ENCODE measurements at places on chromosomes 2 and 18. TPM values are rescaled to one million over a fixed set of nuclear protein-coding genes. Genes with fewer than 3 reads are reported as not detected.

DNA sequence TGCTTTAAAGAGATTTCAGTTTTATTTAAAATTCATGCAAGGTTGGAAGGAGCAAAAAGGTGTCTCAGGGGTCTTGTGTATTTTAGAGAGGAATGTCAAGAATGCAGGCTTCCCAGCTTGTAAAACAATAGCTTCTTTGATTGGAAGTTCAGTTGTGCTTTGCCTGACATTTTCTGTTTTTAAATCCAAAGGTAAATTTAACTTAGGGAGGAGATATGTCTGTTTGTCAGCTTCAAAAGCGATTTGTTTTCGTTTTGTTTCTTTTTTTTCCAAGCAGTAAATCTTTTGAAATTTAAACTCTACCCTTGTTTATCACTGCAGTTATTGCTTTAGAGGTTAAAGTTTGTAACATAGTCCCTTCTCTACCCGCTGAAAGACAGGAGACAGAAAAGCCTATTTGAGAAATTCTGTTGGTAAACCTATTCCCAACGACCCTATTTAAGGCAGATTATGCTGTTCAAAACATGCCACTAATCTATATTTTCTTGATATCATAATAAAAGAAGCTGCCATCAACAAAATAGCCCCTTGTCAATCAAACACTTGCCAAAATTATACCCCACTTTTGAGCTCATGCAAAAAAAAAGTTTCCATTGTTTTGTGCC is 639.6 kb downstream of the IRS1 start:
- H3K27me3 ChIP-seq, result no peaks in the 10 kb centered on the region
- H3K36me3 ChIP-seq, result no peaks in the 10 kb centered on the region
- no peak for DNase-seq
- H3K27ac ChIP-seq, result peak overlapping the region; percentile 72
- peak overlapping the region; percentile 36 for H3K4me3 ChIP-seq
- peaks cover 27% of the 10 kb centered on the region for H3K4me1 ChIP-seq

DNA sequence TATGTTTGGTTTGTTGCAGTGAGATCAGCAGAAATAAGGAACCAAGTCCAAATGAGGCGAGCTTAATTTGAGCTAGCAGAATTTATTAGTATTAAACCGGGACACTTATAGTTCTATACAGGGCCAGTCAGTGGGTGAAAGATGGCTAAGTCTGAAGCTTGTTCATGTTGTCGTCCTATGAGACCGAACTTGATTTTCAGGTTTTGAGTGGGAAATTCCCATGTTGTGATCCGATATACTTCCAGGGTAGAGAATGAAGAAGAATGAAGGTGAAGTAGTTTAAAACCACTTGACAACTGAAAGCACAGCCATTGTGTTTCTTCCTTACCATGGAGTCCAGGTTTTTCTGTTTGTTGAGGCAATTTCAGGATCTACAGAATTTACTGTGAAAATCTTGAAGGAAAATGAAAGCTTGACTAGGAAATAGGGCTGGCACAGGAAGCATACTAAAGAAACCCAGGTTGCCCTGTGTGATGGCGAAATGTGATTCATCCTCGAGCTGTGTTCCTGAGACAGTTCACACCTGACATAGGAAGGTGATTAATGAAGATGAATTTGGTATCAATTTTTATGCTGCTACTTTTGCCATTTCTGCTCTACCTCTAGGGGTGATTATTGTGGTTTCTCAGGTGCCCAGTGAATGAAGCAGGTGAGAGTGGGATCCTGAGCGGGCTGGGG is 37.6 kb upstream of the MGAT5 start:
- H3K4me1 ChIP-seq, result peaks cover 63% of the 10 kb centered on the region
- H3K4me3 ChIP-seq, result peak overlapping the region; percentile 33
- peak; percentile 58 for DNase-seq
- H3K27me3 ChIP-seq, result no peaks in the 10 kb centered on the region

DNA sequence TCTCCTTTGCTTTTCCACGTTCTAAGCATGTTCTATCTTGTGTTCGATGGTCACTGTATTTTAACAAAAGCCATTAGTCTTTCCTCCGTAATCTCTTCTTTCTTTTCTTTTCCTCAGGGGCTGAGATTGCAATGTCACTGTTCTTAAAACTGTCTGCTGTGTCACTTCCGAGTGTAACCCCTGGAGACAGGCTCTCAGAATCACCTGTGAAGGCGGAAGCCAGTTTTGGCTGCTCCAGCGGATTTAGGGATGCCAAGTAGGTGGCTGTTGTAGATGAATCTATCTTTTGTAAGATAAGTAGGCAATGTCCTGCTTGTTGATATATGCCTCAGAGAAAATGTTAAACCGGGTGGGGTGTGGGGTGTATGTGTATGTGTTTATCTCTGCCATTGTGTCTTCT is 94.7 kb upstream of the L3MBTL4 start:
- no peak overlapping the region for H3K27ac ChIP-seq
- H3K4me1 ChIP-seq, result no peaks in the 10 kb centered on the region
- H3K4me3 ChIP-seq, result no peak overlapping the region
- no peak for DNase-seq
- H3K27me3 ChIP-seq, result peaks cover 71% of the 10 kb centered on the region

DNA sequence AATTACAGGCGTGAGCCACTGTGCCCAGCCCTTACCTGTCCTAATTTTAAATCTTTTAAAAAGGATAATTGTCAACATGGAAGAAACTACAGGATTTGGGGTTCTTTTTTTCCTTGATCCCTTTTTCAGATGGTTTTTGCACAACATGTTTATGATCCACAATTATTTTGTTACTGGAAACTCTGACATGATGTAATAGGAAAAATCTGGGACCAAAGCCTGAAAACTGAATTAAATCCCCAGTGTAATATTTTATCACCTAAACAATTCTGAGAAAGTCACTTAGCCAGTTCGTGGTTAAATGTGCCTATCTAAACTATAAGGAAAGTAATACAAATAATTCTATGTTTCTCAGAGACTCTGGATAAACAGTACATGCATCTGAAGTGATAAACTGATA is 1649.7 kb downstream of the LRP1B start:
- no peak overlapping the region for H3K4me3 ChIP-seq
- H3K36me3 ChIP-seq, result no peaks in the 10 kb centered on the region
- no peaks in the 10 kb centered on the region for H3K4me1 ChIP-seq
- DNase-seq, result no peak

- H3K27ac ChIP-seq, result no peak overlapping the region
- H3K4me3 ChIP-seq, result no peak overlapping the region
- H3K27me3 ChIP-seq, result peaks cover 32% of the 10 kb centered on the region
- DNase-seq, result no peak
- no peaks in the 10 kb centered on the region for H3K36me3 ChIP-seq
- H3K4me1 ChIP-seq, result no peaks in the 10 kb centered on the region
These were observed 11.1 kb upstream of the SATB2 start for GRCh38 chr2:199468561-199469513.

DNA sequence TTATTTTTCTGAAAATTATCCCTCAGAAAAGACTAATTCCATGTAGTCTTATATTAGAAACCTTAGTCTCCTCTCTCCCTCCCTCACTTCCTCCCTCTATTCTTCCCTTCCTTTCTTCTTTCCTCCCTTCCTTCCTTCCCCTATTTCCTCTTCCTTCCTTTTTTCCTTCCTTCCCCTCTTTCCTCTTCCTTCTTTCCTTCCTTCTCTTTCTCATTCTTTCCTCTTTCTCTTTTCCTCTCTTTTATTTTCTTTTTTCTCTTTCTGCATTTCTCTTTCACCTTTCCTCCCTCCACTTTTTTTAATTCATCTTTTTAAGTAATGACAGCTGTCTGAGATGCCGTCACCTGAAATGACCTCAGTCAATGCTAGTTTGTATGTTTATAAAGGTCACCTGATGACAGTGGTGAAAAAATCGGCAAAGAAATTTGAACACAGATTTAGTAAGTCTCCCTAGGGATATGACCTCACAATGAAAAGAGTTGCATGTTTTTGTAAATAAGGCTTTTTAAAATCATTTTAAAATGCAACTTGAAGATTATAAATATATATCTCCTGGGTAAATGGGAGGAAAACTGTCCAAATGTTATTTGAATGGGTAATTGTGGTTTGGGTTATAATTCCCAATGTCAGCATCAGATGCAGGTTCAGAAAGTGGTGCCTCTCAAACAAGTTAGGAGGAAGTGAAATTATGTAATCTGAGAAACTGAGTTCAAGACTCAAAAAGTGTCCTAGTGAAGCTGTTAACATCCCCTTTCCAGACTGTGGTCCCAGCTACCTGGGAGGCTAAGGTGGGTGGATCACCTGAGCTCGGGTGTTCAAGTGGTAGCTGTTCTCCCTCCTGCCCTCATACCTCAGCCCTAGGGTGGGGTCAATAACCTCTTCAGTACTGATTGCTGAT is 90.3 kb upstream of the ST3GAL5 start:
- H3K4me1 ChIP-seq, result peaks cover 9% of the 10 kb centered on the region
- H3K27me3 ChIP-seq, result peaks cover 29% of the 10 kb centered on the region
- no peak for DNase-seq
- H3K4me3 ChIP-seq, result no peak overlapping the region
- no peak overlapping the region for H3K27ac ChIP-seq

GRCh38 chr18:36675542-36675941 is 153.3 kb downstream of the TPGS2 start:
- no peaks in the 10 kb centered on the region for H3K36me3 ChIP-seq
- H3K27me3 ChIP-seq, result peaks cover 12% of the 10 kb centered on the region

The IL1R2 gene
- 0.34 TPM for total RNA-seq

DNA sequence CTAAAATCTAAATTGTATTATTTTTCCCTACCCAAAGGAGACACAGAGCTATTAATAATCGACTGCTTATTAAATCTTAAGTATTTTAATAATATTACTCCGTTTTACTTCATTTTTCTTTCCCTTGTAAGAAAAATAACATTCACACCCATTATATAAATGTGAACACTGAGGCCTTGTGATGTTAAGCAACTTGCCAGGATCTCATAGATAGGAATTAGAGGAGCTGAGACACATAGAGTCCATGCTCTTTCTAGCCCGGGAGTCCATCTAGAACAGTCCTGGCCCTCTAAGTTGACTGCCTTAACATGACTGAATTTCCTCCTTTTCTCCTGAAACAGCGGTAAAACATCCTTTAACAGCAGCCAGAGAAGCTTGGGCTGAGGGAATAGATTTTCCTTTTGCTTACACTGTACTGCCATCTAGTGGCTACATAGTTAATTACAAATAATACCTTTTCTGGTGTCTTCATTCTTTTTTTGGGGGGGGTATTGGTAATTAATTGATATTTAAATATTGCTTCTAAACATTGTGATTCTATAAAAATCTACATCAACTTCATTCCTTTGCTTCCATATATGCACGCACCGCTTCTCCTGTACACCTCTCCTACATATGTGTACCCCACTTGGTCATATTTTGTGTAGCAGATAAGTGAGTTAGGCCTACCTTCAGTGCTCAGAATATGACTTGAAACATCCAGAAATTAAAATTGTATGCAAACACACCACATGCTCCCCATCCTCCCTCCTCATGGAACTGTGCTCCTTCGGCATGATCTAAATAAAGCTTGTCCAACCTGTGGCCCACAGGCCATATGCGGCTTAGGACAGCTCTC is 125.8 kb upstream of the HNMT start:
- no peak overlapping the region for H3K4me3 ChIP-seq
- no peak overlapping the region for H3K27ac ChIP-seq
- no peaks in the 10 kb centered on the region for H3K36me3 ChIP-seq
- H3K27me3 ChIP-seq, result no peaks in the 10 kb centered on the region

DNA sequence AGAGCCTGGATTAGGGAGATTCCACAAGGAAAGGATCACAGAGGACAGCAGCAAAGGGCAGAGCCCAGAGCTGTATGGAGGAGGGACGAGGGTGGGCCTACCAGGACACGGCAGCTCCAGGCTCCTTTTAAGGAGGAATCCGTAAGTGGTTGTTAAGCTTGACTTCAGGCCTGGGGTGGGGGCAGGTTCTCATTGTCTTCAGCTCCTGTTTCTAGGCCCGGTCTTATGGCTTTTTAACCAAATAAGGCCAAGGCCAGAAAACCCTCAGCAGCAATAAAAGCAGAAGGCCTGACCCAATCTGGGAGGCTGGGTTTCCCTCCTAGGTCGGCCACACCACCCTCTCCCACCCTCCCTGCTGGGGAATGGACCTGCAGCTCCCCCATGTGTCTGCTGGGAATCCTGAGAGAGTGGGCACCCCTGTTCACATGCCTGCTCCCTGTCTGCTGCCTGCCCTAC is 111.2 kb downstream of the PLB1 start:
- peaks cover 6% of the 10 kb centered on the region for H3K36me3 ChIP-seq
- H3K4me3 ChIP-seq, result no peak overlapping the region
- H3K4me1 ChIP-seq, result peaks cover 28% of the 10 kb centered on the region
- H3K27ac ChIP-seq, result peak overlapping the region; percentile 9

- peaks cover 7% of the 10 kb centered on the region for H3K4me1 ChIP-seq
- no peak overlapping the region for H3K27ac ChIP-seq
- no peaks in the 10 kb centered on the region for H3K36me3 ChIP-seq
- no peak for DNase-seq
These were observed 42.6 kb downstream of the HDAC4 start for GRCh38 chr2:239358062-239358754.

GRCh38 chr2:15938803-15939555 is 1.4 kb upstream of the MYCN start:
- peaks cover 15% of the 10 kb centered on the region for H3K4me1 ChIP-seq
- DNase-seq, result no peak
- H3K4me3 ChIP-seq, result peak overlapping the region; percentile 99
- H3K27ac ChIP-seq, result no peak overlapping the region
- no peaks in the 10 kb centered on the region for H3K27me3 ChIP-seq
- peaks cover 39% of the 10 kb centered on the region for H3K36me3 ChIP-seq

GRCh38 chr2:157627594-157628476 is 829 bp downstream of the ACVR1C start:
- peaks cover 8% of the 10 kb centered on the region for H3K4me1 ChIP-seq
- H3K36me3 ChIP-seq, result peaks cover 18% of the 10 kb centered on the region
- peak overlapping the region; percentile 80 for H3K4me3 ChIP-seq
- H3K27ac ChIP-seq, result peak overlapping the region; percentile 59
- peak; percentile 28 for DNase-seq
- H3K27me3 ChIP-seq, result no peaks in the 10 kb centered on the region

DNA sequence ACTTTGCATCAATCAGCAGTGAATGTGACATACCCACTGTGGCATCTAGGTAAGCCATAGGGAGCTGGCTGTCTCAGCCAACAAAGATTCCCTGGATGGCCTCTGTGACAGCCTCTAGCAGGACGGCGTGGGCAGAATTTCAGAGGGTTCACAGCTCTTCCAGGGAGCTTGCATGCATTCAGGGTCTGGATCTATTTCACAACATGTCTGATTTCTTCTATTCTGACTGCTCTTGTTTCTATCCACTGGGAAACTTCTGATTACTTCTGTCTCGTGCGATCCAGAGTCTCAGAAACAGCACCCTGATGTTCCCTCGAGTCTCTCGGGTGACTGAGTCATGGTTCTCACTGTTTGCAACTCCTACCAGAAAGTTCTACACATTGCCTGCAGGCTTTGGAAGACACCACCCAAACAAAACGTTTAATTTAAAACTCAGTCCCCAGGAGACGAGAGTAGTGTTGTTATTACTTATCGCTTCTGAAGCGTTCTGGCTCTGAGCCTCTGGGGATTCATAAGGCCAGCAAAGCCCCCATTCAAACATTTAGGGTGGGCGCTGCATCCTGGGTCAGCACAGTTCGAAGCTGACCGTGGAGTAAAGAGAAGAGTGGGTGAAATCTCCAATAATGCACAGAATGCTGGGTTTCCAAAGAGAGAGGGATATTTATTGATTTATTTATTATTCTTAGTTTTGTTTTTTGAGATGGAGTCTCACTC is 41.9 kb upstream of the ODC1 start:
- H3K27ac ChIP-seq, result no peak overlapping the region
- DNase-seq, result no peak
- peaks cover 14% of the 10 kb centered on the region for H3K36me3 ChIP-seq
- peaks cover 1% of the 10 kb centered on the region for H3K27me3 ChIP-seq

All from Calu3 (cell line).